ENCODE measurements at places on chromosomes 12 and 14.

DNA sequence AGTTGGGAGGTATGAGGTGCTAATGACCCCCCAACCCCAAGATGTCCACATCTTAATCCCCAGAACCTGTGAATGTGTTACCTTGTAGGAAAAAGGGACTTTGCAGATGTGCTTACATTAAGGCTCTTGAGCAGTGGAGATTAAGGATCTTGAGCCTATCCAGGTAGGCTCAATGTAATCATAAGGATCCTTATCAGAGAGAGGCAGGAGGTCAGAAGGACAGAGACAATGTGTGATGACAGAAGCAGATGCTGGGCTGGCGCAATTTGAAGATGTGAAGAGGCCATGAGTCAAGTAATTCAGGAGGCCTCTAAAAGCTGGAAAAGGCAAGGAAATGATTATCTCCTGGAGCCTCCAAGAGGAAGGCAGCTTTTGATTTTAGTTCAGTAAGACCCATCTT, 90.4 kb upstream of the MAX start:
- DNase-seq: no peak

DNA sequence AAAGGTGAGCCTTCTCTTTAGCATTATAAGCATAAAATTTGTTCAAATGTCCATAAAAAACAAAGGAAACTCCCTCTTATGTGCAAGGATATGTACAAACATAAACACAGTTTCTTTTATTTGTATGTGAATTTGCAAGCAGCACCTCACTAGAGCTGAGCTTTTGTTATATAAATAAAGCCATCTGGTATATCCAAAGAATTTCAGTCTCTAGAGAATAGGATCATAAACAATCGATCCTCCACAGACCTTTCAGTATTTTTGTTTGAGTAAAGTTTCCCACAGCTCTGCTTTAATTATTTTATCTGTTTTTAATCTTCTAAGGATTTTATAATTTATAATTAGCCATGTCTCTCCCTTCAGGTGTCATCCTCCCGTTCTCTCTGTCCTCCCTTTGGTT, 89.2 kb downstream of the OTOGL start:
- no peak for DNase-seq

DNA sequence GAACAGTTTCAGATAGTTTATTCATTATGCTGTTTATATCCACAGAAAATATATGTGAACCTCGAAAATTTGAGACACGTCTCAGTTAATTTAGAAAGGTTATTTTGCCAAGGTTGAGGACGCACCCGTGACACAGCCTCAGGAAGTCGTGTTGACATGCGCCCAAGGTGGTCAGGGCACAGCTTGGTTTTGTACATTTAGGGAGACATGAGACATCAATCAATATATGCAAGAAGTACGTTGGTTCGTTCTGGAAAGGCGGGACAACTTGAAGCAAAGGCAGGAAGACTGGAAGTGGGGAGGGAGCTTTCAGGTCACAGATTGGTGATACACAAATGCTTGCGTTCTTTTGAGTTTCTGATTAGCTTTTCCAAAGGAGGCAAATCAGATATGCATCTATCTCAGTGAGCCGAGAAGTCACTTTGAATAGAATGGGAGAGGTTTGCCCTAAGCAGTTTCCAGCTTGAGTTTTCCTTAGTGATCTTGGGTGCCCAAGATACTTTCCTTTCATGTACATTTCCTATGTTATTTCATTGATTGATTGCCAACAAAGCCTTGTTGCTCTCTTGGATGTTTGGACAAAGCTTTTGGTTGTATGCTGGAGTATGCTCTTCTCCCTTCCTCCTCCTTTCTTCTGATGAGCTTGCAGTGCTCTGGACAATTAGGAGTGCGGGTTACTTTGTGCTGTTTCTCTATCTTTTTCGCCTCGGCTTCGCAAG, 3.2 kb downstream of the SNAPC1 start:
- no peak for DNase-seq

- peak; percentile 53 for DNase-seq
Measured at GRCh38 chr14:75295061-75295461, 16.4 kb downstream of the FOS start.

- no peak for DNase-seq
Measured at GRCh38 chr12:4153343-4153892, 120.1 kb upstream of the CCND2 start.

DNA sequence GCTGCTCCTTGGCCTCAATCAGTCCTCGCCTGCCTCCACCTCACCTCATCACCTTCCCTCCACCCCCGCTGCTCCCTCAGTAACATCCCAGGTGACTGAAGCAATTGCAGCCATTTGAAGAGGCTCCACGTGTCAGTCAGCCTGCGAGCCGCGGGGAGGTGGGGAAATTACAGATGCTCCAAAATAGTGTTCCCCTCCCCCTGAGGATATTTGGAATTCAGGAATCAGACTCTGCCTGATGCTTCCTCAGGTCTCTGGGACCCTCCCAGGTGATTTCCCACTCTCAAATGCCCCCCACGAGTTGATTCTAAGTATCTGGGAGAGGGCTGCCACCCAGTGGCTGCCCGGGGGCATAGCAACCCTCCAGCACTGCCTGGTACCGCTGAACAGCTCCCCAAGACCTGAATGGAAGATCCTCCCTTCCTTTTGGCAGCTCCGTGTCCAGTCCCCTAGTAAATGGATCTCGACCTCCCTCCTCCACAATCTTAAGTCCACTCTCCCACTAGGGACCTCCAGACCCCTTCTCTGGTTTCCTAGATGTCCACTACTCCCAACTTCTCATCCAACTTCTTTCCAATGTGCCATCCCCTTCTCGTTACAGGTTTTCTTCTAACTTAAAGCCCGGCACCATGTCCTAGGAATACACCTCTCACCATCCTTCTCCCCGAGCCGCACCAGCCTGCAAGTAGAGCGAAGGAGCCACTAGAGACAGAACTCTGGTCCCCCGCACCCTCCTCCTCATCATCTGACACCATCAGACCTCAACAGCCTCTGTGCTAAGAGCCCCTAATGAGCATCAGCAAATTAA, 1.4 kb upstream of the ASIC1 start:
- DNase-seq: no peak

- DNase-seq: no peak
Measured at GRCh38 chr12:104182144-104182543, 33.4 kb upstream of the TXNRD1 start.

DNA sequence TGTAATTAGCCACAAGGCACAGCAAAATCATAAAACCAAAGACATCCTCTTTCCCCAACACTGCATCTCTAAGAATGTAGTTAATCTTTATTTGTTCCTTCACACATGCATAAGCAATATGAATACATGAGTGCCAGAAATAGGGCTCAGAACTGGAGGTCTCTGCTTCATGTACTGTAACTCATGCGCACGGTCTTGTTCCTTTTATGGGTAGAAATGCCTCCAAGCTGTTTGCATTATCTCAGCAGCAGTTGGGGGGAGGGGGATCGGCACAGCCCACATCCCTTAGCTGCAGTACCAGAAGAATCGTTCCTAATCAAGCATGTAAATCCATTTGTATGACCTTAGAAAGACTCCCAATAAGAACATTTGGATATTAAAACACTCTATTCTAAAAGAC, 20.0 kb downstream of the RHOJ start:
- no peak for DNase-seq

- no peak for DNase-seq
Measured at GRCh38 chr14:69684461-69685217, 73.2 kb downstream of the SUSD6 start.

DNA sequence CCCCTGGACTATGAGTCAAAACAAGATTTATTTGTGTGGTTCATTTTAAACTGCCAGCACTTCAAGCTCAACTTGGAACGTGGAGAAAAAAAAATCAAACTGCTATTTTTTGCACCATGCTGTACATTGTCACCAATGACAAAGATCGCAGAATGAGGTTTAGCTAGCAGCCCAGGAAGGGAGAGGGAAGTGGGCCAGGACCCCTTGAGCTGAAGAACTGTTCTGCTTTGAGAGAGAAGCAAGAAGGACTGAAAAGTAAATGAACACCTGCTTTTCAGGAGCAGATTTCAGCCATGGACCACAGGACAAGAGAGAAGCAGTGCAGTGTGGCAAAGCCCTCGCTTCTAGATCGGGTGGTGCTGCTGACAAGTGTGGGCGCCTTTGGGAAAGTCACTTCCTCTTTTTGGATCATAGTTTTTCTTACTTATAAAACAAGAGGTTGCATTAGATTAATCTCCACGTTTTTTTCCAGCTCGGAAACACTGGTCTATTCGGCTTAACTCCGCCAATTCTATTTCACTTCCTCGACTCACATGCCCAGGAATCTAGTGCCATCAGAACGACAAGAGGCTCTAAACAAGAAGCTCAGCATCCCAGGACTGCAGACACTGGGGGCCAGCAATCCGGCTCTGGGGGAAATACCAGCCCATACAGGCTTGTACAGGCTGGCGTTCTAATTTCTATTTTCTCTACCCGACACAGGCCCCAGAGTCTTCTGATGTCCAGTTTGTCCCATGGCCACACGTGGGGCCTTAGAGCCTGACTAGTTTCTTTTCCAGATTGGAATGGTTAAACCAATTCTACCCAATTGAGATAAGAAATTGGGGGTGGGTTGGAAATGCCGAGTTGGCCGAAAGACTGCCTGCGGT, 129.9 kb downstream of the CRACR2A start:
- DNase-seq: no peak

DNA sequence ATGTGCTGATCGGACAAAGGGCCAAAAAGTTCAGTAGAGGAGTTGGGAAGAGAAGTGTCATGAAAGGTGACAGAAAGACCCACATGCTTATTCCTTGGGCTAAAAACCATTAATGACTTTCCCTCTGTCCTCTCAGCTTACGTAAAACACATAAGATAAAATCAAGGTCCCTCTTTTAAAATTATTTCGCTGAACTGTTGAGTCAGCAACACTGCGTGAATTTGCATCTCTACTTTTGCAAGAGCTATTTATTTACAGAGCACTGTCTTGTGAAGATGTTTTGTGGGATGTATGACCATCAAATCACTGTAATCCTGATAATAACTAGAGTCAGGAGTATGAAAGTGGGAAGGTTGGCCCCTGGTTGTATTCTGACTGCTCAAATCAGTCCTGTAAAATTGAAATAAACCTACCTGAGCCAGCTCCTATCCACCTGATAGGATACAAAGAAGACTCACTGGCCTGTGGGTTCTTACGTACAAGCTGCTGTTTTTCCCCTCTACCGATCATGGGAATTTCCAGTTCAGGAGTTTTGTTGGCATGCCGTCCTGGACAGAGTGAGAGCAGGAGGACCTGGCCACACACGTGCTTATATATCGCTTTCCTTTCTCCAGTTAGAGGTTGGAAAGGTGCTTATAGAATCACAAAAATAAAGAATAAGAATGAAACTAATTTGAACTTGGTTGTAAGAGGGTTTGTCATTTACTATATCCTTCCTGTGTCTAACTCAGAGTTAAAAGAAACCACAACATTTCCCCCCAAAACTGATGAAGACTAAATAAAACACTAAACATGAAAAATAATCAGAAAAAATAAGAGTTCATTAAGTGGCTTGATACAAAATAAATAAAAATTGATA, 42.9 kb downstream of the IFNG-AS1 start:
- DNase-seq: no peak

- DNase-seq: no peak
Measured at GRCh38 chr12:115774148-115774895, 503.2 kb downstream of the MED13L start.

DNA sequence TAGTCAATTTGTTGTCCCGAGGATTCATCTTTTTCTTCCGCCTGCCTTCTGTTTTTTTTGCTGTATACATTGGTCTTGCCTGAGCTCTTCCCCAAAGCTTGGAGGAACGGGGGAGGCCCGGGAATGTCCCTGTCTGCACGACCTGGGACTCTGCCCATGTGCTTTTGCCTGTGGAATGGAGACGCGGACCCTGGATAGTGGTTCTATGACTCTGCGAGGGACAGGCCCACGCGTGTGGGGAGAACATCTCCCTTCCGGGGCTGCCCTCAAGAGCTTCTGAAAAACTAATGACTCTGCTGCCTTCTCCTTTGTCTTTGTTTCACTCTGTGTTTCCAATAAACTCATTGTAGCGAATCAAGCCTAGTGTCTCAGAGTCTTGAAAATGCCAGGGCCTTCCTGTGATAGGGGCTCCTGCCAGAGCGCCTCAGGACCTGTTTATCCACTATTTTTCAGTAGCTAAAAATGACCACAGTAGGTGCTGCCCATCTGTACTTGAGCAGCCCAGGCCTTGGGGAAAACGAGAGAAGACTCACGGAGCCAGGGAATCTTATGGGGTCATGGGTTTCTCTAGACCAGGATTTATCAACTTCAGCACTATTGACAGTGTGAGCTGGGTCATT, 12.3 kb downstream of the KRT83 start:
- no peak for DNase-seq

DNA sequence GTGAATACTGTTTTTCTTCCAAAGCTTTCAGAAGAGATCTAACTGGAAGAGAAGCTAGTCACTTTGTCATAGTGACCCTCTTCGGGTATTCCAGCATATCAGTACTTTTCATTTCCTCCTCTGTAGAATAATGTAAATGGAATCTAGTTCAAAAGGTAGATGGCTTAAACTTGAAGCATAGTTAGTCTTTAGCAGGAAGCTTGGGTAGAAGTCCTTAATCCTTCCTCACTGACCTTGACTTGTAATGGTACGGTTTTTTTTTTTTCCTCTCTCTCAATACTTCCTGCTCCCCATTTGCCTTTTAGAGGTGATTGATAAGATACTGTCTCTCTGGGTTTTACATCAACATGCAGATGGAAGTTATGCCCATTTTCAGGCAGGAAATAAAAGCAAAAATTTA, 1.7 kb downstream of the FBXO34 start:
- DNase-seq: no peak

GRCh38 chr12:131608740-131609690, 101.9 kb upstream of the SFSWAP start:
- DNase-seq: peak; percentile 33

GRCh38 chr12:100753837-100754236, 40.7 kb upstream of the ANO4 start:
- DNase-seq: no peak

DNA sequence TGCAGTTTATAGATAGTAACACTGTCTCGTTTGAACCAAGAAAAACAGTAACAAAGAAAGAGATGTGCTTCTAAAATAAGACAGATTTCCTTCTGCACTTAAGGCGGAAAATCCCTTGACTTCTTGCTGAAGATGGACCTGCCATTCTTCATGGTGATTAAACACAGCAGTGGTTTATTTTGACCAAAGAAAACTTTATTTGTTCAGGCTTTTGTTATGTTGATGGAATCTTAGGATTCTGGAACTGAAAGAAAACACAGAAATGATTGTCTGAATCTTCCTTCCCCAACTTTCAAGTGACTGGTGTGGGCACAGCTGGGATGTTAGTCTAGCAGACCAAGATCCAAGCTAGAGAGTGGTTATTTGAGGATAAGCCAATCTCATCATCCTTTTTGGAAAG, 72.2 kb downstream of the DACT1 start:
- no peak for DNase-seq

DNA sequence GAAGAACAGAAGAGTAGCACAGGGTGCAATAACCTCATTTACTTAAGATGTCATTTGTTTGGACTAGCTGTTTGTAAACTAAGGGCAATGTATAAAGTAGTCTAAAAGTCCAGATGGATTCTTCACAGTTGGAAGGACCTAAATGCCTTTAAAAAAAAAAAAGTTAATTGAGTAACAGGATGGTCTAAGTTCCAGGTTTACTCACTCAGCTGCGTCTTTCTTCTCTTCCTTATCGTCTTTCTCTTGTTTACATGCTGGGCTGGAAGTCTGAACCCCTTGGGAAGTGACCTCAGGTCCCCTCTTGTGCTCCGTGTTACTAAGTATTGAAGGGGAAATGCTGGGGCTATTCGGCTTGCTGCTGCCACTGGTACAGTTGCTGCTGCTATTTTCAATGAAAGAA, 82.5 kb downstream of the SH2B3 start:
- no peak for DNase-seq

- no peak for DNase-seq
Measured at GRCh38 chr12:104969343-104969742, 11.3 kb upstream of the SLC41A2 start.

All from left kidney (tissue), 8 donors.